Gastrocnemius medialis (tissue), 4 donors: ENCODE measurements at places on chromosomes 2 and 18.

- no peak for DNase-seq
These were observed 113.0 kb downstream of the EFEMP1 start for GRCh38 chr2:55810622-55811020.

DNA sequence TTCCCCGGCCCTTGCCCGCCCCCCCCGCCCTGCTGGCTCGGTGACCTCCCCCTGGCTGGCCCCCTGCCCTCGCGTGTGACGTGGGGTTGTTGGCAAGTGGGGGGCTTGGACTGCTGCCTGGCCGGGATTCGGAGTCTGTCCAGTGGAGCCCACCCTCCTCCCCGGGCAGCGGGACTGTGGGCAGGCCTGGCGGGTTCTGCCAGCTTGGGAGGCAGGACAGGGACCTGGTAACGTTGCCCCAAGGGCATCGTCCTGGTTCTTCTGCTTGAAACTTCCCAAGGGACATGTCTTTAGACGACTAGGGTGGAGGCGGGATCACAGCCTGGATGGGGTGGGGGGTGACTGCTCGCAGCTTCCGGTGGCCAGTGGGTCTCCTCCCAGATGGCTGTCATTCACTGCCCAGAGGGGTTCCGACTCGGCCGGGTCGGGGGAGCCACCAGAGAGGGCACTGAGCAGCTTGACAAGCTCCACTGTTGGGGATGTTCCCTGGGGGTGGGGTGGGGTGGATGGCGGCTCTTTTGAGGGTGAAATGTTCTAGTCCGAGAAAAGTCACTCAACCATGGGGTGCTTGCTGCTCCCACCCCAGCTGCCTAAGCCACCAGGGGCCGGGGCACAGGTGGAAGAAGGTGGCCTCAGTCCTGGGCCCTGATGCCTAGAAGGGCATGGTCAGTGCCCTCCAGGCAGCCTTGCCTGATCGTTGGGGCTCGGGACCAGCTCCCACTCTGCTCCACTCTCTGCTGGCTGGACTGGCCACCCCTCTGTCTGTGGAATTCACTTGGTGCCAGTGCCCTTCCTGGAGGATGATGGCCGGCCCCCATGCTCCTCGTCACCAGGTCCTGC lies 4.3 kb upstream of the HS6ST1 start:
- no peak for DNase-seq

- DNase-seq: no peak
These were observed 299.4 kb downstream of the AGAP1 start for GRCh38 chr2:235793163-235793752.

DNA sequence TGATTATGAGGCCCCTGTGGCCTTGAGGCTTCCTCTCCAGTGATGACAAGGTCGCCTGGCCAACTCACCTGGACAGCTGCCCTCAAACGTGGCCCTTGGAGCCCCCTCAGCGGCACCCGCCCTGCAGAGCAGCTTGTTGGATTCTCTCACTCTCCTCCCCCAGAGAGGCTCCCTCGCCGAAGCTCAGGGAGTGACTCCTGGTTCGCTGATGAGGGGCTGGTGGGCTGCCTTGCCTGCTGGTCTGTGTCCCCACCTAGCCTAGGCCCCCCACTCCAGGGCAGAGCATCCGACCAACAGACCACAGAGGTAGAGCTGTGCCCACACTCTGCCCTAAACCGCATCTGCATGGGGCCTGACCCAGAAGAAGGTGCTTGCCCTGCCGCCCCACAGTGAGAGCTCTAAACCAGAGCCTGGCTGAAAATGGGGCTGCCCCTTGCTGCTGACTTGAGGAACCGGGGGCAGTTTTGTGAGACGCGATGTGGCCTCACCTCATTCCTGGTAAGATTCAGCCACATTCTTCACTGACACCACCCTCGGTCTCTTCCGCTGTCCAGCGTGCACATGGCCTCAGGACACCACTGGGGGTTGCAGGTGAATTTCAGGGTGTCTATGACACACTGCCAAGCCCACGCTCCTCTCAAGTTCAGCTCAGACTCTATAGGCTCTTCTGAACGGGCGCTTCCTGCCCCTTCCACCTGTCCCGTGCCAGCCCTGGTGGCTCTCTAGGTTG lies 131.6 kb downstream of the CABLES1 start:
- no peak for DNase-seq

GRCh38 chr2:177352441-177353186 lies 40.0 kb upstream of the AGPS start:
- DNase-seq: no peak

DNA sequence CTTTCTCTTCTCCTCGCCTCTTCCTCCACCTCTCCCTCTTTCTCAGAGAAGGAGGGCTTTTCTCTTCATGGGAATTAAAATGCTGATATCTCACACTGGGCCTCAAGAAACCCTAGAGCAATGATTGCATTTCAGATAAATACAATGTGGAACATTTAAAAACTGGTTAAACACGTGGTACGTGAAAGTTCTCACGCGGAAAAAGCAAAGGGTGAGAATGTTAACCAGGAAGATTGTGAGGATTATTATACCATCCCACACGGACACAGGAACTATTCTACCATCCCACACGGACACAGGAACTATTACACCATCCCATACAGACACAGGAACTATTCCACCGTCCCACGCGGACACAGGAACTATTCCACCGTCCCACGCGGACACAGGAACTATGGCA lies 182.4 kb downstream of the TMEM18 start:
- DNase-seq: no peak

GRCh38 chr2:98149333-98149697 lies 62.3 kb downstream of the VWA3B start:
- DNase-seq: no peak

DNA sequence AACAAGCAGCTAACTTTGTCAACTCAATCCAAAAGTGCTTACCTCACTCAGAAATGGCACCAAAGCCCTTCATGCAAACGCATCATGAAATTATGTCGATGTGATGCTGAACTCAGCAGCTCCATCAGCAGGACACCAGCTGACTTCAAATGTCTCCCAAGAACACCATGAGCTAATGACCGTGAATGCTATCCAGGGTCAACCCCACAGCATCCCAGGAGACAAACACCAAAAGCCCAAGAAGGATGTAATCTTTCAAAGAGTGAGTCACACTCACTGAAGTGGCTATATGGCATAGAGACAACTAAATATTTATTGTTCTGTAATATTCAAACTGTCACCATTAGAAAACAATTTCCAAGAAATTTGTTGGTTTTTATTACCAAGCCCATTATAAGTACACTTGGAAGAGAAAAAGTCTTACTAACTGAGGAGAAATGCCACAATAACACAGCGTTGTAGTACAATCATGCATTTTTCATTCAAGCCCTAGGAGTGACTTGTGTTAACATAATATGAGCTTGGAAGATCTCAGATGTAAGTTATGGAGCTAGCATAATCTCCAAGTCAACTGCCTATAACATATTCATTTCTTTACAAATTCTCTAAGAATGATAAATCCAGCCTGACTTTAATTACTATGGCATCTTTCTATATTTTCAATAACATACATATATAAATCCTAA lies 165.0 kb upstream of the CCDC68 start:
- DNase-seq: no peak

GRCh38 chr2:160628811-160629210 lies 135.2 kb upstream of the RBMS1 start:
- no peak for DNase-seq

- no peak for DNase-seq
These were observed 80.9 kb upstream of the CCDC85A start for GRCh38 chr2:56102866-56103265.

DNA sequence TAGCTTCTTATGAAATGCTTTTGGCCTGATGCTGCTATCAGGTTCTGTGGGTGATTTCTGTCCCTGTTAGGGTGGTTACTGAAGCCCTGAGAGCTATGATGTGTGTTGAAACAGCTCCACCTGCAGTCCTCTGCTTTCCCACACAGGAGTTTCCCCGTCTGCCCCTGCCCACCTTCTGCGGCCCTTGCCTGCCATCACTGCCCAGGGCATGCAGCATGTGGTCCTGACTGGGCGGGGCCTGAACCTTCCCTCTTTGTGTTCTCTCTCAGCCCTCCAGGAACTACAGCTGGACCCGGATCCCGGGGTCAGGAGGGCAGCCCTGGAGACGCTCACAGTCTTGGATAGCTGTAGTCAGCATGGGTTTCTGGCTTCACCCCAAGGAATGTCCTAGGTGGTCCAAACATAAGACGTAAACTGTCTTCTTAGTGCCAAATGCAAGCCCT lies 21.4 kb downstream of the HJURP start:
- DNase-seq: no peak

DNA sequence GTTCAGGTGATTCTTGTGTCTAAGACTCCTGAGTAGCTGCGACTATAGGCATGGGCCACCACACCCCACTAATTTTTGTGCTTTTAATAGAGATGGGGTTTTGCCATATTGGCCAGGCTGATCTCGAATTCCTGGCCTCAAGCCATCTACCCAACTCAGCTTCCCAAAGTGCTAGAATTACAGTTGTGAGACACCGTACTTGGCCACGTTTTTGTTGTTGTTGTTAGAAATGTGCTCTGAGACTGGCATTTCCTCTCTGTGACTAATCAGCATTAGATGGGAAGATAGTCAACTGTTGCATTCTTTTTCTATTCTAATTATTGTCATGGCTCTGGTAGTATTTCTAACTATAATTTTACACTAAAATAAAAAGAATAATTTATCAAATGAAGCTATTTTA lies 191.7 kb downstream of the CAMKMT start:
- DNase-seq: no peak

DNA sequence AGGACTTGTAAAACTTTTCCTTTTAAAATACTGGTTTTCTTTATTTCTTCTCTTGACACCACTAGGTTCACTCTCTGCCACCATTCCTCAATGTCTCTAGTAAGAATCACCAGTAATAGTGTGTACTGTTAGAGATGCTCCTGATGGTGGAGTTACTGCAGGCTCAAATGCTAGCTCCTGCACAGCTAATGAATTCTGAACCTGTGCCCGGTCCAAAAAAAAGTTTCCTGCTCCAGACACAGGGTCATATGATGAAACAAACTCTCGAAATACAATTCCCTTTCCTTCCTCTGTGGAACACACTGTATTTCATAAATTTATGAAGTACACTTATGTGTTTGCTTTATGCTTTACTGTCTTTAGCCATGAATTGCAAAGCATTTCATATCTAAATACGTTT lies 19.2 kb downstream of the PMS1 start:
- no peak for DNase-seq

GRCh38 chr18:29840089-29840488 lies 1202.5 kb downstream of the DSC3 start:
- DNase-seq: no peak

DNA sequence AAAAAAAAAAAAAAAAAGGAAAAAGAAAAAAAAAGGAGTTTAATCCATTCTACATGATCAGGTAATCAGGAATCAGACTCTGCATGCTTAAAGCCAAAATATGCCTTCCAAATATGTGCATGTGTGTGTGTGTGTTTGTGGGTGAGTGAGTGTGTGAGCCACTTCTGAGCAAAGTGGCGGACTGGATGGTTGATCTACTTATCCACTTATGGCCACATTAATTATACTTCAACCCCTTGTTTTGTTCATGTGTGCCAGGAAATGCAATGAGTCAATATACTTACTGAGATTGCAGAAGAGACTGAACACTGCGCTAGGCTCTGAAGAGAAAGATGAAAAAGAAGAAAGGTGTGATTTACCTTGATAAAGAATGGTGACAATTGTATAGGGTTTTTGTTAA lies 586.5 kb upstream of the NXPH2 start:
- no peak for DNase-seq

DNA sequence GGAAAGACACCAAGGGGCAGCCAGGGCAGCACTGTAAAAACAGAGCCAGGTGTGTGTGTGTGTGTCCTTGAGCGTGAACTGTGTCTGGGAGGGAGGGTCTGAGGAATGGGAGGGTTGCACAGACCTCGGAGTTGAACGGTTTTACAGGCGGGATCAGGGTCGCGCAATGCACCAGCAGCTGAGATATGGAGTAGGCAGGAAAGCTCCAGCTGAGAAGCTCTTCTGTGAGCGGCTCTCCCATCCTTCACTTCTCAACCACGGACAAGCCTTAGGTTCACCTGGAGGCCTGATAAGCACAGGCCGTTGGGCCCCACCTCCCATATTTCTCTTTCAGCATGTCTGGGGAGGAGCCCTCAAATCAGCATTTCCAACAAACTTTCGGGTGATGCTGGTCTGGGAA lies 12.1 kb downstream of the SERTAD2 start:
- DNase-seq: no peak

DNA sequence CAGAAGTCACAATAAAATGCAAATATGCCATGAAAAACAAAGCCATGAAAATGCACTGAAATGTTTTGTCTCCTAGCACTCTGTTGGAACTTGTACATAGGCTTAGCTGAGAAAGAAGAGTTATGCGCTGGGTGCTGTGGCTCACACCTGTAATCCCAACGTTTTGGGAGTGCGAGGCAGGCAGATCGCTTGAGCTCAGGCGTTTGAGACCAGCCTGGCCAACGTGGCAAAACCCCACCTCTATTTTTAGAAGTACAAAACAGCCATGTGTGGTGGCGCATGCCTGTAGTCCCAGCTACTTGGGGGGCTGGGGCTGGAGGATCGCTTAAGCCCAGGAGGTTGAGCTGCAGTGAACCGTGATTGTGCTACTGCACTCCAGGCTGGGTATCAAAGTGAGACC lies 39.9 kb downstream of the IRS1 start:
- DNase-seq: peak; percentile 54

- peak; percentile 55 for DNase-seq
These were observed 679 bp downstream of the PTMA start for GRCh38 chr2:231708773-231709635.

- no peak for DNase-seq
These were observed at the start of gene SULT1C4 for GRCh38 chr2:108377815-108378630. Gene SULT1C4 (plus strand): TSS chr2:108377954. CDS start chr2:108378338, 384 bp downstream.

DNA sequence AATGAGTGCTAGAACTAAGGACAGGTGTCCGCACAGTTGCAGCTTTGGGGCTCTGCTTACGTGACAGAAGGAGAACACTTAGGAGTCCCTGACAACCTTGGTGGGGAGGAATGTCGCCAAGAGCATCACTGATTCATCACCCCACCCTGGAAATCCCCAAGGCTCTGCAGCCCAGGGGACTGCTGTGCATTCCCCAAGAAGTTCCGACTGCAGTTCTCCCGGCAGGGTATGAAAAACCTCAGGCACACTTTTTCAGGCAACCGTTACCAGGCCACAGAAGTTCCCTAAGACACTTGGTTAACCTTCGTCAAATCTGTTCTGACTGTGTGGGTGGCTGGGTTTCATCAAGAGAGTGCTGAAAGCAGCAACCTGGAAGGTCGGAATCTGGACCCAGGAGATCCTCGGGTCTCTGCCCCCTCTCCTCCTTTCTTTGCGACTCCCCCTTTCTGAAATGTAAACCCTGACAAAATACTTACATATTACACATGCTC lies 192.1 kb upstream of the CXCR4 start:
- no peak for DNase-seq

- DNase-seq: no peak
These were observed 915.6 kb downstream of the NRXN1 start for GRCh38 chr2:50116096-50117010.

GRCh38 chr2:241665731-241666440 lies 20.7 kb downstream of the DTYMK start:
- no peak for DNase-seq
